ENCODE measurements at places on chromosomes 5 and 9. TPM values are rescaled to one million over a fixed set of nuclear protein-coding genes. Genes with fewer than 3 reads are reported as not detected.

Gene IFNB1
- total RNA-seq = not detected

Gene SPRY4
- 7.1 TPM for total RNA-seq

Gene C5
- 15.8 TPM for total RNA-seq

Gene GARIN3
- total RNA-seq = not detected

Gene FGF1
- total RNA-seq = 0.29 TPM

Gene ECSCR
- not detected for total RNA-seq

Gene ITGA2
- 16.6 TPM for total RNA-seq

Gene SIMC1
- total RNA-seq = 13.4 TPM

Gene DIPK1B
- 9.4 TPM for total RNA-seq

Gene PCDHGB3
- 0.12 TPM for total RNA-seq

Gene PCDHGA10
- total RNA-seq = not detected

Gene ADAMTS6
- 0.11 TPM for total RNA-seq

Gene MRNIP
- 13.9 TPM for total RNA-seq

Gene CLIC3
- 3.7 TPM for total RNA-seq

Gene FSD1L
- total RNA-seq = 6.0 TPM

Gene MRPL41
- 43.8 TPM for total RNA-seq

Gene IFNA5
- not detected for total RNA-seq

Gene AK1
- total RNA-seq = 37.7 TPM

Gene GAS1
- total RNA-seq = 0.22 TPM

Gene LCN1
- total RNA-seq = not detected

Gene PDGFRB
- total RNA-seq = 0.13 TPM

Gene TSSK1B
- not detected for total RNA-seq

Gene PCAT7
- 0.79 TPM for total RNA-seq

Gene UCK1
- 20.6 TPM for total RNA-seq

Gene RABEPK
- total RNA-seq = 39.6 TPM

Gene MLANA
- not detected for total RNA-seq

Gene OBP2B
- total RNA-seq = not detected

Gene LECT2
- not detected for total RNA-seq

Gene ANKRD20A1
- total RNA-seq = 1.8 TPM

Gene OR1B1
- not detected for total RNA-seq

Gene CDC37L1
- total RNA-seq = 15.1 TPM

Gene BTNL8
- not detected for total RNA-seq

Gene PCDHA7
- 0.13 TPM for total RNA-seq

Gene NR2F1
- 4.4 TPM for total RNA-seq

Gene KCNT1
- not detected for total RNA-seq

Gene BARX1
- 13.6 TPM for total RNA-seq

Measured in A549 treated with ZK216348 at 1 μM for 4 hours (cell line).